ENCODE measurements at places on chromosomes 12 and 14.

- no peak for DNase-seq
These were observed at the start of gene NKX2-8 for GRCh38 chr14:36582011-36582873. Gene NKX2-8 (minus strand): TSS chr14:36582614. CDS start chr14:36582389, 225 bp downstream.

- no peak for DNase-seq
These were observed 30.5 kb downstream of the B4GALNT3 start for GRCh38 chr12:490260-490659.

GRCh38 chr12:89345830-89346740 lies 6.2 kb downstream of the DUSP6 start:
- peak; percentile 67 for DNase-seq

GRCh38 chr14:59100205-59100604 lies 88.3 kb upstream of the DAAM1 start:
- no peak for DNase-seq

DNA sequence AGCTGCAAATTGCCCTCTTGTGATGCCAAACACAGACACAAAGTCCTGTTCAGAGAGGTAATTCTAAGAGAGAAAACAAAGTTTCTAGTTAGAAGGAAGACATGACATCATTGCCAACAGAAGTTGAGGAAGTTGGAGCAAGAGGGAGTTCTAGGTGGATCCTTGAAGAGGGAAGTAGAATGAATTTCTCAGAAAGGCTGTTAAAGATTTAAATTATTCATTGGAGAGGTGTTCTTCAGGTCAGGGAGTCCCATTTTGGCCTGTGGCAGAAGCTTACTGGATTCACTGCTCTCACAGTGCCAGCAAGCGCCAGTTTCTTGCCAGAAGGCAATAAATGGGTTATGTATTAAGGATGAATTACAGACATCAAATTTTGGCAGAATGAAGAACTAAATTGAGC lies 15.3 kb downstream of the TSFM start:
- no peak for DNase-seq

DNA sequence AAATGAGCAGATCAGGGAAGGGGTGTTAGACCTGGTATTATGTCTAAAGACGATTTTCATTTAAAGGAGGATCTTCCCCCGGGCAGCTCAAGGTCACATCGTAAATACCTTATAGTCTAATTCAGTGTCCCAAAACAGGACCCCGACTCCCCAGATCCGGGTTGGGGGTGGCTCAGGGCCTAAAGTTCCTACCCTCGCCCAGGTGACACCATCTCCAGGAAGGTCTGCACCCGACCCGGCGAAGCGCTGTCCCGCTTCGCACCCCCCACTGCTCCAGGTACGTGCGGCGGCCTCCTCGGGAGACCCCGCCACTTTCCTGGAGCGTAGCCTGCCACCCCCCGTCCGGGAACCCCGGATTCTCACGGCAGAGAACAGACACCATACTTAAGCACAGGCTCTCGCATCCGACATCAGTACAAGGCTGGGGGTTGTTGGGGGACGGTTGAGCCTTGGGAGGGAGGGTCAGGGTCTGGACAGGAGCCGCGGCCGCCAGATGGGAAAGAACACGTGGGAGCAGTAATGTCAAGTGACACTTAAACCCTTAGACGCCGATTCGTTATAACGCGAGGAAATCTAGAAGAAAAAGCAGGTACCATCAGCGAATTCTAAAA lies 556 bp downstream of the TIMM9 start:
- DNase-seq, result peak; percentile 77

GRCh38 chr12:110845339-110845682 lies 1.5 kb upstream of the CCDC63 start:
- DNase-seq, result no peak

DNA sequence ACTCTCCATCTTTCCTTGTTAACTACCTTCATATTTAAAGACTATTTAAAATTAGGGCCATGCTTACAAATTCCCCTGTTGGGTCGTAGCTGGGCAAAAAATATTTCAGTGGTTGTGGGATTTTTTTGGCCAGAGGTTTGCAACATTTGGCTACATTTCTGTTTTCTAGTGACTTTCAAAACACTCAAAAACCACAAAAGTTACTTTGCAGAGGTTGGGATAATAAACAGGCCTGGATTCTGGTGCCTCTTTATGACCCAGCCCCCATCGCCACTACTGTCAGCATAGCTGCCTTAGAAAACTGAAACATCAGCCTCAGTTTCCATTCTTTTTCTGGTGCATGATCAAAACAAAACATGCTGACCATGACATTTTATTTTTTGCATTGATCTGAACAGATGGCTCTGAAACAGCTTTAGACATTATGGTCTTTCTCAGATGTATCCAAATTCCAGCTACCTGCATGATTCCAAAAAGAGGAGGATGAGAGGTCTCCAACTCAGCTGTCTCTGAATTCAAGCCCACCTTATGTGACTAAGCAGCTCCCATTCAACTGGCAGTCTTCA lies 5.2 kb downstream of the DPF3 start:
- no peak for DNase-seq

DNA sequence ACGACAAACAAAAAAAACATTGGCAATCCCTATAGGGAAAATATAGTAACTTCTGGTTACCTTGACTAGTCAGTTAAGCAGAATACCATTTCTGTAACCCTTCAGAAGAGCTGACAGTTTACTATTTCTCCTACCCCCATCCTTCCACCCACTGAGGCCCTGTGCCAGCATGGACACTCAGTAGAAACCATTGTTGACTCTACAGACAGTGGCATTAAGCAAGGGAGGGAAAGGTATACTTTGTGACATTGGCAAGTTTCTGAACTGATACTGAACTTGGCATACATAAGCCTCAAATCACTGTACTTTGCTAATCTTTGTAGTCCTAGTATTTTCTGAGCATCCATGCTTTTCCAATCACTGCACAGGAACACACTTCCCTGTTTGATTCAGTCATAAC lies 33.4 kb upstream of the VSX2 start:
- no peak for DNase-seq

DNA sequence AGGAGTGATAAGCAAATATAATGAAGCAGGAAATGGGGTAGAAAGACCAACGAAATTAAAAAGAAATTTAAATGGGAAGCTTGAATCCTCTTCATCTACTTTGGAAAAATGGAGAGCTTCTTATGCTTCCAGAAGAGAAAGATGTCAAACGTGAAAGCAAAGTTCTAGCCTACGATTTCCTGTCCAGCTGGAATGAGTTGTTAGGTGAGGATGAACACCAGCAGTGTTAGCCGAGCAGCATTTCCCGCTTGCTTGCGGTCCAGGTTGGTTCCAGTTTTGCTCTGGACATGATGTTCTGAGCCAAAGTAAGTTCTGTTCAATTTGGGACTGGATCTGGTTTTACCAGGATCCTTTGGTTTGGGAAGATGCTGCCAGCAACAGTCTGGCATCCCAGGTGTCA lies 78.9 kb downstream of the DACT1 start:
- DNase-seq, result no peak

DNA sequence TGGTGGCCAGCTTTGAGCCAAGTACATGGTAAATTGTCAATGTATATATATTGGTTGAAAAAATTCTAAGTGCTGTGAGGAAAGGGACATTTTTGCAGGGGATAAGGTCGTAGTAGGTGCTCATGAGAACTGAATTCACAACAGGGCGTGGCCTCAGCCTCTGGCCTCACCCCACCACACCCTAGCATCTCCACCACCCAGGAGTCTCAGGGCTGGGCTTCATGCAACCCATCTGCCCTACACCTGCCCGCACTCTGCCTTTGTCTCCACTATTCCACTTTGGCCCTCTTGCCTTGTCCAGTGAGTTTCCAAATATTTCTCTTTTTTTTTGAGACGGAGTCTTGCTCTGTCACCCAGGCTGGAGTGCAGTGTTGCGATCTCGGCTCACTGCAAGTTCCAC lies 22.1 kb upstream of the AQP2 start:
- DNase-seq, result no peak

DNA sequence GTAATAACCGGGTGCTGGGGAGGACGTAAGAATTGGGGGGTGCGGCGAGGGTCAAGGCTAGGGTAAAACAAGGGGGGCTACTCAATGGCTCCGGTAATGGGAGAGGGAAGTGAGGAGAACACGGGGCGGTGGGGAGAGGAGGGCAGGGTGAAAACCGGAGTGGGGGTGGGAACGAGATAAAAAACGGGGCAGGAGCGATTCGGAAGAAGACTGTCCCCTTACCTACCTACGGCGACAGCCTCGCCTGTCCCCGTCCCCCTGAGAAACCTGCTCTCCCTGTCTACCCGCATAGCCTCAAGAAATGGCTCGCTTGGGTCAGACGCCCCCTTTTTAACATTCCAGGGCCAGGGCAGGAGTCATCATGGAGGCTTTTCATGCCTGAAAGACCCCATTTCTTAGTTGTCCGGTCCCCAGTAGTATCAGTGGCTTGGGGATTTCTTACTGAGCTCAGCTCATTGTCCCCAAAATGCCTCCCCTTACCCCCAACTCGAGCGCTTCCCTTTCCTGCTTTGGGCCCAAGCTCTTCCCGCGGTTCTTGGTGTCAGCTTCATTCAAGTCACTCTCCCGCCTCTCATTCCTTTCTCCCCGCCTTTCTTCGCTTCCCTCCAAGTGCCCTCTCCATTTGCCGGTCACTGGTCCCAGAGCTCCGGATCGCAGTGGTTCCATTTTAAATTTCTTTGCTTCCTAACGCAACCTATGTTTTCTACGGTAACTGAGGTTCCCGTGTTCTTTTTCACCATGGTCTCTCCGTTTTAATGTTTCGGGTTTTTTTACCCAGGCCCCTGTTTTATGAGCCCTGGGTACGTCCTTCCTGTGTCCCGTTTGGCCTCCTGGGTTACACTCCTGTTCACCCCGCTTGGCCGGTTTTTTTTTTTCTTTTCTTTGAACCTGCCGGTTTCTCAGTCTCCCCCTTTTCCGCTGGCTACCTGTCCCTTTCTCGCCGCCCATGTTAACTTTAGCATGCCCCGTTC lies 1.2 kb upstream of the WSB2 start:
- peak; percentile 35 for DNase-seq

DNA sequence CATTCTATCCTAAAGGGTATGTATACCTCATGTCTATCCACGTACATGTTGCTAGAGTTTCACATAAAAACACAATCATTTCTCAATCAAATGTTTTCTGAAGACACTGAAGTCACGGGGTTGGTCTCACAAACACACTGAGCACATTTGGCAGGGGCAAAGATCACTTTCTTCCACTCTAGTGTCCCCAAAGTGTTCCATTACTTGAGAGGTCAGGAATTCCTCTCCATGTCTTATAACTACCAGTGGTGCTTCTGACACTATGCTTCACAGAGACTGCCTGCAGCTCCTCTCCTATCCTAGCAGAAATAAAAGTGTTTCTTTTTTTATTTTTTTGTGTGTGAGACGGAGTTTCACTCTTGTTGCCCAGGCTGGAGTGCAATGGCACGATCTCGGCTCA lies 19.1 kb downstream of the ZFYVE1 start:
- DNase-seq, result no peak

DNA sequence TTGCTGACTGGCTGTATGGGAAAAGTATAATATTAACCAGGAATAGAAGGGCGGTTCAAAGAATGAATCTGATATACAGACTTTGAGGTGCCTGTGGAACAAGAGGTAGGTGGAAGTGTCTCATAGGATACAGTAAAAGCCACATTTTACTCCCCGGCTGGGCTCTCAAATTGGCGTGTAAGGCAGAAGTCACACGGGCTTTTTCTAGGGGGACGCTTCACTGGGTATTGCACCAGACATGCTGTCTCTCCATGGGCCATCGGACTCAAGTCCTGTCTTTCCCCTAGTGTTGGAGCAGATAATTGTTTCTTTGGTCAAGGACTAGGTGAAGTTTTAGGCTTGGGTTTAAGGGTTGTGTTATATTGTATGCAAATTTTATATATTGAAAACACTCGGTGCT lies 9.1 kb downstream of the TMCC3 start:
- DNase-seq, result no peak

DNA sequence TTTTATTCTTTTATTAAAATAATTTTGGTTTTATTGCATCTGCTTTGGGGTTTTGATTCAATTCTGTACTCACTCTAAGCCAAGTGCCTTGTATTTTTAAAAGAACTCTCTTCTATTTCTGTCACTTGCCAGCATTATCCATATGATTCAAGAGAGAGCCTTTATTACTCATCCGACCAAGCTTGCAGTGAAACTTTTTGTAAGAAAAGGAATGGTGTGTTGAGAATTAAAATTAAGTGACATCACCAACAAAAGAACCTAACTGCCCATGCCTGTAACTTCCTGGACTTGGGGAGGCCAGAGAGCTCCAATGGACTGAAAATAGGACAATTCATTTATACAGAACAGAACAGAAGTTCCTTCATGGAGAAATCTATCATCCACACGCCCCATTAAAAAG lies 52.1 kb downstream of the GALNT4 start:
- DNase-seq, result no peak

DNA sequence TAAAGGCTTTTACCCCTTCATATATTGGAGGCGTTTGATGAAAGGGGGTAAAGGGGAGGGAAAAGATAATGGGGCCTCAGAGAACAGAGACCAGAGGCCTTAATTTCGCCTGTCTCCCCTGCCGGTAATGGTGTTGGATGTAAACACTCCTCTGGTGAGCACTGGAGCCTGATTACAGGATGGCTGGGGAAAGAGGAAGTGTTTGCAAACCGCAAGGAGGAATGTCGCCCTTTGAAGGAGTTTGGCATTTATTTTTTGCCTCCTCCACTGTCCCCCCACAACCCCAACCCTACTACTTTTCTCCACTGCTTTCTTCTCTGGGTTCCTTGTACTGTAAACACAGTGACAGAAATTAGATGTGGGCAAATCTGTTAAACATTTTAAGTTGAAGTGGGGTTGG lies 211.9 kb upstream of the TBX3 start:
- no peak for DNase-seq

GRCh38 chr12:67099858-67100257 lies 169.3 kb upstream of the CAND1 start:
- no peak for DNase-seq

- DNase-seq, result no peak
These were observed 39.0 kb upstream of the REP15 start for GRCh38 chr12:27657296-27657695.
